ENCODE measurements at places on chromosomes 12 and 14. TPM values are rescaled to one million over a fixed set of nuclear protein-coding genes. Genes with fewer than 3 reads are reported as not detected.

GRCh38 chr14:68148763-68149162, 329.2 kb downstream of the RAD51B start:
- H3K4me1 ChIP-seq = peaks cover 22% of the 10 kb centered on the region
- no peak overlapping the region for H3K27ac ChIP-seq
- DNase-seq = no peak
- H3K36me3 ChIP-seq = no peaks in the 10 kb centered on the region
- H3K27me3 ChIP-seq = no peaks in the 10 kb centered on the region
- H3K4me3 ChIP-seq = no peak overlapping the region

GRCh38 chr14:80586131-80586530, 355.4 kb downstream of the CEP128 start:
- no peak for DNase-seq
- no peaks in the 10 kb centered on the region for H3K27me3 ChIP-seq
- no peaks in the 10 kb centered on the region for H3K36me3 ChIP-seq
- peaks cover 7% of the 10 kb centered on the region for H3K4me1 ChIP-seq
- H3K27ac ChIP-seq = no peak overlapping the region

GRCh38 chr14:83255015-83255726, 1721.5 kb upstream of the SEL1L start:
- no peak for DNase-seq
- no peak overlapping the region for H3K4me3 ChIP-seq
- no peak overlapping the region for H3K27ac ChIP-seq
- H3K36me3 ChIP-seq = no peaks in the 10 kb centered on the region

DNA sequence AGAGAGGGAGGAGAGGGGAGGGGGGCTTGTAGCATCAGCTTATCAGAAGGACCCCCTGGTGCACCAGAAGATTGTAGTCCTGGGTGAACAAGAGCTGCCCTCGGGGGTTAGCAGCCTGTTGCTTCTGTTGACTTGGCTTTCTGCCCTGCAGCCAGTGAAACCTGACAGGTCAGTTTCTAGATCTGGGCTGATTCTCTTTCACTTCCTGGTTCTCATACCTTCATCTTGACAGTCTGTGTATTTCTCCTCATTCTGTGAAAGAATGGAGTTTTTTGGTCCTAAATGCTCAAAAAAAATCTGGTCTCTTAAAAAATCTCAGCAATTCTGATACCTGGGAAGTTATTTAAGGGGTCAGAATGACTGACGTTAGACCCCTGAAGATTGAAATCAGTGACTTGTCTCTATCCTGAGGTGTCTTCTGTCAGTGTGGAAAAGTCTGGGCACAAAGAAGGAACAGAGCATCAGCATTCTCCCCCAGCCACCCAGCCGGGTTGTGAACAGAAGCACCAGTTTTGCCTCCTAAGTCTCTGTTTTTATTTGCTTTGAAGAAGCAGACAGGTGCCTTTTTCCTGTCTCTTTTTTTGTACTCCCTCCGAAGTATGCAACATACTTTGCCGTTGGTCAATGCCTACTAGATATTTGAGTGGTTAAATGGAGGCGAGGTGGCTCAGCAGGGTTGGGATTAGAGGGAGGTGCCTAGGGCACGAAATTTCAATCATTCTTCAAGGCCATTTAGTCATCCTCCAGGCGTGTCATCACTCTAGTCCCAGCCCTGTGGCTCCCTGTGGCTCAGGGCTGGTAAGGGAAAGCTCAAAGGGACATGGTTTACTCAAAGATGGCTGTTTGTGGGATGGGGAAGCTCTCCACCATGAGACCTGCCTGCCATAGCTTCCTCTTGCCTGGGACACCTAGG, 24.0 kb downstream of the TTC9 start:
- H3K36me3 ChIP-seq = no peaks in the 10 kb centered on the region
- no peak for DNase-seq
- H3K27ac ChIP-seq = no peak overlapping the region

DNA sequence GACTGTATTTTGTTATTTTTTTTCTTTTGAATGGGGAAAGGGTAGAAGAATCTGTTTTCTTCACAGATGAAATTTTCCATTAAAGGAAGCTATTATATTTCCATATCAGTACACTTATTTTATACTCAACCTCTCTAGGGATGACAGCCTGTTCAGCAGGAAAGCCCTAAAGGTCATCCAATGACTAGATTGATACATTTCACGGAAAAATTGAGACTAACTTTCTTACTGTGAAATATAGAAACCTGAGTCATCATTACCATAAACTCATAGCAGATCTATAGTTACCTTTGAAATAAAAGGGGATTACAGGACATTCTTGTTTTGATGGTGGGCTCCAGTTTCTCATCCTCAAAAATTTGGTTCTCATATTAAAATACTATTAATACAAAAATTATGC, 36.1 kb upstream of the PTCSC3 start:
- no peak overlapping the region for H3K27ac ChIP-seq
- H3K4me3 ChIP-seq = no peak overlapping the region
- no peaks in the 10 kb centered on the region for H3K36me3 ChIP-seq
- peaks cover 8% of the 10 kb centered on the region for H3K27me3 ChIP-seq
- no peak for DNase-seq

GRCh38 chr12:104154806-104155205, 16.8 kb upstream of the NFYB start:
- H3K27me3 ChIP-seq = peaks cover 11% of the 10 kb centered on the region
- H3K4me1 ChIP-seq = no peaks in the 10 kb centered on the region
- H3K4me3 ChIP-seq = no peak overlapping the region
- no peak overlapping the region for H3K27ac ChIP-seq
- DNase-seq = no peak

DNA sequence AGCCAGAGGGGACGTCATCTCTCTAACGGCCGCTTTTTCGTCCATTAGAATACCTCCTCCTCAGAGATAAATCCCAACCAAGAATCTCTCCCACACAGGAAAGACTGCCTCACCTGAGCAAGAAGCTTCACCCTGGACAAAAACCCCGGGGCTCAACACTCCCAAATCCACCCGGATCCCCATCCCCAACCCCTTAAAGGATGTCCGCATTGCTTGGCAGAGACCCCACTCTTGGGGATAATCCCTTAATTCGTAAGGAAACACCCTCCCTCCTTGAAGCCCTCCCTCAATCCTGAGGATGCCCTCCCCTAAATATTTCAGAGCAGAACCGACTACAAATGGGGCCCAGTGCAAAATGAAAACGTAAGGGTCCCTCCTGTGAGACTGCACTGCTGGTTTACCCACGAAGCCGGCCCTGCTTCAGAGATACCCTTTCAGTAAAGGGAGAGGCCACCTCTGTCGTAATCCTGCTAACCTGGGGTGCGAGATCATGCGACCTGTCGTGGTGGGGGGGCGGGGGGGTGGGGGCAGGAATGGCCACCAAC, 655 bp upstream of the DYNLL1 start:
- DNase-seq = no peak
- peak overlapping the region; percentile 64 for H3K4me3 ChIP-seq
- H3K4me1 ChIP-seq = peaks cover 15% of the 10 kb centered on the region
- no peak overlapping the region for H3K27ac ChIP-seq

- H3K4me3 ChIP-seq = no peak overlapping the region
- H3K36me3 ChIP-seq = no peaks in the 10 kb centered on the region
- no peak overlapping the region for H3K27ac ChIP-seq
- no peak for DNase-seq
- no peaks in the 10 kb centered on the region for H3K27me3 ChIP-seq
Observed at GRCh38 chr12:42010715-42011114, 134.0 kb downstream of the GXYLT1 start.

GRCh38 chr12:122412851-122413433, 9.5 kb downstream of the CLIP1 start:
- no peak overlapping the region for H3K27ac ChIP-seq
- H3K4me1 ChIP-seq = peaks cover 21% of the 10 kb centered on the region
- peak; percentile 27 for DNase-seq
- no peaks in the 10 kb centered on the region for H3K27me3 ChIP-seq
- no peaks in the 10 kb centered on the region for H3K36me3 ChIP-seq
- no peak overlapping the region for H3K4me3 ChIP-seq

- H3K4me1 ChIP-seq = peaks cover 4% of the 10 kb centered on the region
- no peaks in the 10 kb centered on the region for H3K27me3 ChIP-seq
- DNase-seq = no peak
- no peaks in the 10 kb centered on the region for H3K36me3 ChIP-seq
Observed at GRCh38 chr14:75054421-75054820, 3.2 kb upstream of the MLH3 start.

DNA sequence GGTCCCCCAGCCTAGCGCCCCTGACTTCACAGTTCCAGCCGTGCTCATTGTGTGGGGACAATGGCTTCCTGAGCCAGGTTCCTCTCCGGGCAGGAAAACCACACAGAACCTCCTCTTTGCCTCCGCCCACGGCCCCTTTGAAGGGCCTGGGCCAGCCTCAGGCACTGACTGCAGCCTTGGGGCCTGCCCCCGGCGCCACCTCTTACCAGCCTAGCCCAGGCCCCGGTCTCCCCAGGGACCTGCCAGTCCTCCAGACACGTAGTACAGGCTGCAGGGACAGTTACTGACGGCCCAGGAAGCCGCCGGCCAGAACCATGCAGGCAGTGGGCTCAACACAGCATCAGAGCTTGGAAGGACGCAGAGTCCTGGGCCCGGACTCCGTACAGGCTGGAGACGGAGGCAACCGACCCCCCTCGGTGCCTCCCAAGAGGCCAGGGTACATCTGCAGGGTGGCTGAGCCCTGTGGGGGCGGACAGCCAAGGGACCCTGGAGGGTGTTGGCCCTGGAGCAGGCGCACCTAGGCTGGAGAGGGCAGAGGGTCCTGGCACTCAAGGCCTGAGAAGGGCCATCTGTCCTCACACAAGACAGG, 20.9 kb upstream of the NUDT14 start:
- no peaks in the 10 kb centered on the region for H3K36me3 ChIP-seq
- no peak for DNase-seq
- H3K4me1 ChIP-seq = peaks cover 32% of the 10 kb centered on the region
- no peak overlapping the region for H3K4me3 ChIP-seq

DNA sequence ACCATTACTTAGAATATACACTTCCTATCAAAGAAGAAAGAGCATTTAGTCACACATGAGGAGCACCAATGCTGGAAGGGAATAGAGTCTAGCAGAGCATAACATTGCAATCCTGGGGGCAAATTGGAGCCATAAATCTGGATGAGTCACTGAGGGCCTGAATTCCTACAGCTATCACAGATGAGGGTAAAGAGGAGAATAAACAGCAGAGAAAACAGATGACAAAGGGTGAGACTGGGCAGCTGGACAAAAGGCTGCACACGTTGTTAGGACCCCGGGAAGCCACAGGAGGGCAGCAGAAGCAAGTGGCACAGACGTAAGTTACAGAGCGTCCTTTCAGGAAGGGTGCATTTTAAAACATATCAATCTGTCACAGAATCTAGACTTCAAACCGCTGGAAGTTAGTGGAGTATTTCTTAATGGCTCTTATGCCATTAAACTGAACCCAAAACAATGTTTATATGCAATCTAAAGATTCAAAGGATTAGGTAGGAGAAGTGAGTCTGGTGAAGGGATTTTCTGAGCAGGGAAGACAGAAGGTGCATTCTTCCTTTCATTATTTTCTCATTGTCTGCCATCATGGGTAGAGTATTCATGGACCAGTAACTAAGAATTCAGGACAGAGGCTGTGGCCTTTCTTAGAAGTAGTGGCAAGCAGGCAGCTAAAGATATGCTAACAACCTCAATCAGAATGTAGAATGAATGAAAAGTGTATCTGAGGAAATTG, 159.8 kb upstream of the DAAM1 start:
- no peak overlapping the region for H3K4me3 ChIP-seq
- no peaks in the 10 kb centered on the region for H3K4me1 ChIP-seq
- H3K27me3 ChIP-seq = peaks cover 5% of the 10 kb centered on the region
- H3K36me3 ChIP-seq = no peaks in the 10 kb centered on the region

GRCh38 chr12:98852181-98852580, 207.1 kb downstream of the APAF1 start:
- no peaks in the 10 kb centered on the region for H3K4me1 ChIP-seq
- no peak overlapping the region for H3K27ac ChIP-seq

DNA sequence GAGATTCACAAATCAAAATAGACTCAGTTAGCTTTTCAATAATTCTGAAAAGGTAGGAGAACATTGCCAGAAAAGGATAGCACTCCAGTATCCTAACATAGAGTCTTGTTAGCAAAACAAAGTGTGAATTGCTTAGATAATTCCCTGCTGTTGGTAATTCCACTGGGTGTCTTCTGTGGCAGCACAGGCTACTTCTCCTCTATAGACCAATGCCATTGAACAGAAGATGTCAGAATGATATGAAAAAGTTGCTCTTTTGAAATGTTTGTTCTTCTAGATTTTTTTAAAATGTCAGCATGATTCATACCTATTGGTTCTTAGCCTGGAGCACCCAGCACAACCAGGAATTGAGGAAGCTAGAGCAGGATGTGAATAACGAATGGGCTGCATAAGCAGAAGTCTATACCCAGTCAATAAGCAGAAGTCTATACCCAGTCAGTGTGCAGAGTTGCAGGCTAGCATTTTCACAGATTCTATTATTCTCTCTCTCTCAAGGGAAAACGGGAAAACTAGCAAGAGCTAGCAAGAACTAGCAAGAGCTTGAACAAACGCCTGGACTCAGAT, 112.8 kb downstream of the SYT1 start:
- H3K27ac ChIP-seq = no peak overlapping the region
- no peak overlapping the region for H3K4me3 ChIP-seq
- no peak for DNase-seq
- H3K27me3 ChIP-seq = no peaks in the 10 kb centered on the region
- no peaks in the 10 kb centered on the region for H3K36me3 ChIP-seq
- H3K4me1 ChIP-seq = no peaks in the 10 kb centered on the region

GRCh38 chr14:104443391-104444158, 136.0 kb upstream of the C14orf180 start:
- DNase-seq = no peak
- H3K4me1 ChIP-seq = no peaks in the 10 kb centered on the region
- H3K36me3 ChIP-seq = no peaks in the 10 kb centered on the region
- H3K27ac ChIP-seq = no peak overlapping the region
- H3K4me3 ChIP-seq = no peak overlapping the region

DNA sequence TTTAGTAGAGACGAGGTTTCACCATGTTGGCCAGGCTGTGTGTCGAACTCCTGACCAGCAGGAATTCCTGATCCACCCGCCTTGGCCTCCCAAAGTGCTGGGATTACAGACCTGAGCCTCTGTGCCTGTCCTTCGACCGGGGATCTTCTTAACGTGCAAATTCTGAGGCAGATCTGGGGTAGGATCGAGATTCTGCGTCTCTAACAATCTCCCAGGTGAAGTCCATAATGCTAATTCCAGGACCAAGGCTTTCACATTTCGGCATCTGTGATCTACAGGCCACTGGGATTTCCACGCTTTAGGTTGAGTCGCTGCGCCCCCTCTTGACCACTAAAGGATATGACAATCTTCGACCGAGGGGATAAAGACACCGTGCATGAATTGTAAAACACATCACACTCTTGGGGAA, 24.8 kb downstream of the FOS start:
- H3K36me3 ChIP-seq = no peaks in the 10 kb centered on the region
- peak; percentile 65 for DNase-seq
- no peak overlapping the region for H3K4me3 ChIP-seq
- H3K27ac ChIP-seq = no peak overlapping the region

- peak overlapping the region; percentile 70 for H3K27ac ChIP-seq
- no peaks in the 10 kb centered on the region for H3K27me3 ChIP-seq
- no peaks in the 10 kb centered on the region for H3K36me3 ChIP-seq
- H3K4me3 ChIP-seq = no peak overlapping the region
- DNase-seq = peak; percentile 86
- peaks cover 4% of the 10 kb centered on the region for H3K4me1 ChIP-seq
Observed at GRCh38 chr14:89221109-89221810, 195.8 kb downstream of the FOXN3 start.

GDF3 gene
- total RNA-seq = 4.1 TPM

NOC4L gene
- 28.0 TPM for total RNA-seq

SMCO2 gene
- 1.2 TPM for total RNA-seq

SYCP3 gene
- 0.25 TPM for total RNA-seq

LPAR5 gene
- total RNA-seq = not detected

KRT77 gene
- not detected for total RNA-seq

TSPAN19 gene
- total RNA-seq = not detected

TAS2R7 gene
- total RNA-seq = not detected

FAM177A1 gene
- 48.2 TPM for total RNA-seq

SLCO1B1 gene
- not detected for total RNA-seq

SPX gene
- not detected for total RNA-seq

DLGAP5 gene
- 83.2 TPM for total RNA-seq

Measured in endothelial cell of umbilical vein (primary cell).